ENCODE measurements at places on chromosomes 2 and 18.

DNA sequence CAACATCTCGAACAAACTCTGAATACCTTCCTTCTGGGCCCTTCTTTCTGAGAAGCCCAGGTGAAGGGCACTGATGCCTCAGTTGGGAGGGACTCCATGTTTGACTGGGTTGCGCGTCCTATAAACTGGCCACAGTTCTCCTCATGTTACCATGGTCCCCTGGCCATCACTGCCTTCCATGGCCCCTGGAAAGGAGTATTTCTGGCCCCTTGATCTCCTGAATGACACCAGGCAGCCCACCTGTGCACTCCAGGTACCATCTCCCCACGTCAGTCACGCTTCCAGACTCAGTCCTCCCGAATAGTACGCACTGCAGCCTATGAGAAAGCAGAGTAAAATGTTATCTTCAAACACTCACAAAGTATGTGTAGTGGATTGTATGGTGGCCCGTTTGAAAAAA lies 73.9 kb downstream of the ACKR3 start:
- DNase-seq = no peak

GRCh38 chr2:226159875-226160479 lies 639.6 kb downstream of the IRS1 start:
- no peak for DNase-seq

GRCh38 chr2:65666156-65666725 lies 233.8 kb upstream of the SPRED2 start:
- DNase-seq = no peak

DNA sequence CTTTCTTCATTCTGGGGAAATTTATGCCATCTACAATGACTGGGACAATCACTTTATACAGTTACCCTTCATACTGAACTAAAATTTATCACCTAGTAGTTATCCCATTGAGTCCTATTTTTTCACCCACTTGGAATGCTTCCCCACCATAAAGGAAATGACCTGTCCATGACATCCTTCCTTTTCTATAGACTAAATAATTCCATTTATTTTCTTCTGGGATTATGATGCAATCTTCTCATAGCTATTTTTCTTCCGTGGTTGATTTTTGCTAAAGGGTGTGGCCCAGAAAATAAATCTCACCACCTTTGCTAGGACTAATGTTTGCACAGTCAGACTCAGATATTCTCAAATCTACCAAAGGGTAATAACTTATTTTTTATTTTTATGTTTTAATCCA lies 186.1 kb upstream of the NRXN1 start:
- DNase-seq = no peak

GRCh38 chr2:177464549-177464948 lies 72.0 kb downstream of the AGPS start:
- no peak for DNase-seq

DNA sequence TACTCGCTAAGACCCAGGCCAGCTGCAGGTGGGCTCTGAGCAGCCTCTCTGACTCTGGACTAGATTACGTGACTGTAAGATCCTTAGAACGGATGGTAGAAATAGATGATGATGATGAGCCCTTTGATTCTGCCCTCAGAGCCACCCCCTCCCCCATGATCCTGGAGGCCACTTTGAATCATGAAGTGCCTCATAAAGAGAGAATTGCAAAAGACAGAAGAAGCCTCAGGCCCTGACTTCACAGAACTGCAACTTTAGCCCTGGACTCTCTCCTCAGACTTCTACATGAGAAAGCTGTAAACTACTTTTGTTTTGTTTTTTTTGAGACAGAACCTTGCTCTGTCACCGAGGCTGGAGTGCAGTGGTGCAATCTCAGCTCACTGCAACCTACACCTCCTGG lies 15.4 kb upstream of the TET3 start:
- peak; percentile 26 for DNase-seq

GRCh38 chr2:118224895-118225311 lies 136.6 kb downstream of the INSIG2 start:
- DNase-seq = no peak

GRCh38 chr18:55235094-55235461 lies 275.8 kb upstream of the CCDC68 start:
- DNase-seq = no peak

DNA sequence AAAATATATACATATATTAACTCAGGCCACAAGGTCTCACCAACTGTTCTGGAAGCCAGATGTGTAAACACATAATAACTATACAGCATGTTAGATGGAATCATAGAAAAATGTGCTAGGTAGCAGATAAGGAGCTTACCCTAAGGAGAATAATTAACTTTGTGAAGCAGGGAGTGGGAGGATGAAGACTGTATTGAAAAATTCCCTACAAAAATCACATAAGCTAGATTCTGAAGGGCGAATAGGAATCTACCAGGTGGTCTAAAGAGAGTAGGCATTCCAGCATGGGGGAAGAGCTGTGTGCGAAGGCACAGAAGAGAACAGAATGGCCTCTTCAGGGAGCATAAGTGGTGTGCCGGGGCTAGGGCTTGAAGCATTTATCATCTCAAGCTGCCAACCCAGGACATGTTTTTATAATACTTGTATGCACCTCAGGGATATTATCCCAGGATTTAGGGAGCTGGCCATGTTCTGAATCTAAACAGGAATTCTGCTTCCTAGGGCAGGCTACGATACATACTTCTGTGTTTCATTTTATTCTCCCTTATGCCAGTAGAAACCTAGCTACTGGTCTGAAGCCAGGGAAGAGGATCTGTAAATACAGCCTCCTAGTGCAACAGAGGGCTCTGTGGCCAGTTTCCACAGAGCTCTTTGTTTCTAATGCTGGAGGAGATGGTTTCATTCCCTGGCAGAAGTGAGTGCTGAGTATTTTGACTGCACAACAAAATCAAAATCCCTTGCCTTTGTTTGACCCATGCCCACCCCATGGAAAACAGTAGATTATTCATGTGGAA lies 56.7 kb downstream of the NEMP2 start:
- DNase-seq = peak; percentile 60

GRCh38 chr2:48691935-48692691 lies 63.4 kb downstream of the LHCGR start:
- no peak for DNase-seq

DNA sequence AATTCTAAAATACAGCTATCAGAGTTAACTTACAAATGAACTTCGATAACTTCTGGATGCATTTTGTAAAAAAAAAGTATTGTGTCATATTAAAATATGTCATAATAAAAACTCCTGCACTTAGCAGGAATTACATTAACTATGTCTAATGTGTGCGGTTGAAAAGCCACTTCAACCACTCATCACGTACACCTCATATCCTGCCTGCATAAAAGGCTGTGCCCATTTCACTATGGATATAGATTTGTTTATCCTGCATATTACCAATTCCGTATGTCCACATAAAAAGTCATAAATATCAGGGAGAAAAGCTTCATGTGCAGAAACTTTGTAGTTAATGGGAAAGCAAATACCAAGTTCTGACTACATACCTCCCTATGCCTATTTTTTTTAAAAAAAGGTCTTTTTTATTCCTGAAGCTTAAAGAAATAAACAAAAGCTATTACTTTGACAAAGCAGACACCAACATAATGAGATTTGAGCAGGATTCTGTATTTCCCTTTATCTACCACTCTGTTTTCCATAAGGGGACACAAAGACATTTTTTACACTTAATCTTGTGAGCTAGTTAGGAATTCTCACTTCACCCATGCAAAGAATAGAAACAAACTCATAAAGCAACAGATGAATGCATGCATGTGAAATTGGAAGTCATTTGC lies 96.1 kb downstream of the PPP1R1C start:
- no peak for DNase-seq

GRCh38 chr2:224908818-224909217 lies 133.4 kb downstream of the DOCK10 start:
- DNase-seq = no peak

- DNase-seq = no peak
Measured at GRCh38 chr2:159227467-159227866, 59.0 kb downstream of the WDSUB1 start.

GRCh38 chr2:98573426-98573825 lies 34.9 kb downstream of the COA5 start:
- no peak for DNase-seq

- DNase-seq = no peak
Measured at GRCh38 chr18:50311650-50312049, 24.2 kb upstream of the CXXC1 start.

- DNase-seq = no peak
Measured at GRCh38 chr2:1708476-1709334, 35.6 kb downstream of the PXDN start.

DNA sequence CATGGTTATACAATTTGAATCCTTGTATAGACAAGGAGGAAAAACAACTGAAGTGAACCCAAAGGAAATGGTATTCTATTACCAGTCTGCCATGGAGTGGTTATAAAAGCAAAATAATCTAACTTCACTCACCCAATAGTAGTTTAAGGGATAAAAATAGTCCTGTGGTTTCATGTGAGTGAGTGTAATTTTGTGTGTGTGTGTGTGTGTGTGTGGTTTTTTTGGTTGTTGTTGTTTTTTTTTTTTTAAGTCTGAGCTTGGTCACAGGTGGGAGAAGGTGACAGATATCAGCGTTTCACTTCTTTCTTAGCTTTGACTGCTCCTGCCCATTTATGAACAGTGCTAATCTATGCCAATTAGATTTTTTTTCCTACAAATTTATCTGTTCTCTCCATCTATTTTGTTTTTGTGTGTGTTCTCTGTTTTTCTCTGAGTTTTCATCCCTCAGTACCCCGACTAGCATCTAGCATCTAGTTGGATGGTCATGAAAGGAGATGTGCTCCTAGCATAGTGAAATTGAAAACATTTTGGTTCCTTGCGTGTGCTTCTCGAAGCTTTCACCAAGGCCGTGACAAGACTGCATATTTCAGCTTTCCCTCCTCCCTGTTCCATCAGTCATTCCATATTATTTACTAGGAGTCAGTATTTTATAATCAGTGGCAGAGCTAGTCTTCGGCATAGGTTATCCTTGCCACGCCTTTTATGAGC lies 200.1 kb upstream of the DTNA start:
- DNase-seq = no peak

DNA sequence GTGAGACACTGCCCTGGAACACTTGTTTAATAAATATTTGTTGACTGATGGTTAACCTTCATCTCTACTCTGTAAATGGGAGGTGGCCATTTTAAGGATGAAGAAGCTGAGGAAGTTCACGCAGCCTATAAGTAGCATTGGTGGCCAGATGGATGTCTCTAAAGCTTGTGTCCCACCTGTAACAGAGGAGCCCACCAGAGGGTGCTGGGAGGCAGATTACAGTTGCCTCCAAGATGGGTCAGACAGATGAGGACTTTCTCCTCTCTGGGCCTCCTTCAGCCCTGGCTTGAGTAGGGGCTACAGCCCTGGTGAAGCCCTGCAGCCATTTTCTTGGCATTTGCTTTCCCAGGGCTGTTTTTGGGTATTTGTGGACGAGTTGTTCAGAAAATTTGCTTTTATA lies 45.0 kb upstream of the MCFD2 start:
- DNase-seq = no peak

DNA sequence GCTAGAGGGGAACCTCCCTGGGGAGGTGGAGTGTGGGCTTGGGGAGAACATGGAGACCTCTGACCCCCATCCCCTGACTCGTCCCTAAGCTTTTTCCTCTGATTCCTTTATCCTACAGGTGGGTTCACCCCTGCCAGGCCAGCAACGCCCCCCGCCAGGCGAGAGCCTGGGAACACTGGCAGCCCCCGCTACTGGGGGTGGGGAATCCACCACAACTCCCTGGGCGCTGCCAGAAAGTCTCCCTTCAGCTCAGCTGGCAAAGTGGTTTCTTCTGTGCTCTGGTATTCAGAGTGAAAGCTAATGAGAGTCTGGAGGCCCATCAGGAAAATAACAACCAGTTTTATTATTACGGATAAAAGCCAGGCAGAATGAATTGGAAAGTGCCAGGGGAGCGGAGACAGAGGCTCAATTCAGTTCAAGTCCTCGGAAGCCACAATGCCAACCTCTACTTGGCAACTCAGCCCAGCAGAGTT lies 2.8 kb downstream of the DIPK1C start:
- no peak for DNase-seq

DNA sequence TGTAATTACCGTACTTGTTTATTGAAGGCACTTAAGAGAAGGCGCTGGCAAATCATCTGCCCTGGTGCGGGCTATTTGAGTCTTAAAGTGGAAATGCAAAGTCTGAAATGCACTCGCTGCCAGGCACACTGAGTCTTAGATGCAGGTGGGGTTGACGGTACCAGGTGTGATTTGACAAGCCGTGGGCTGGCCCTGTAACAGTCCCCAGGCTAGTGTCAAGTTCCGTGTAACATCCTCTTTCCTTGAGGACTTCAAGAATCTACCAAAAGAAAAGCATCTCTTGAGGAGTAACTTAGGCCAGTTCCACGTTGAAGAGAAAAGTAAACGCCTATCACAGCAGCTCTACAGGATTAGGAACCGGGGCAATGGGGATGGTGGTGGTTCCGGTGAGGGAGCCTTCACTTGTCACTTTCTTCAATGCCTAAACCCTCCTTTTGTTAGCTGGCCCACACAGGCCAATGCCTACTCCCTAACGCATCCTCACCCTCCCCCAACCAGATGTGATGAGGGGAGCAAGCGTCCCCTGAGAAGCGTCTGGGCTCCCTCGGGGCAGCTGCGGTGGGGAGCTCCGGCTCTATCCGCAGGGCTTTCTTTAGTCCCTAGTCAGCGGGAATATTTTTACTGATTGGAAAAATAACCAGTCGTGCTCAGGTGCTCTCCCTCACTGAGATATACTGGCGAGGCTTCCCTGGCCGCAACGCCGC lies 1.5 kb upstream of the UGP2 start:
- DNase-seq = no peak

- DNase-seq = peak; percentile 21
Measured at GRCh38 chr2:71190656-71191569, 36.0 kb downstream of the PAIP2B start.

DNA sequence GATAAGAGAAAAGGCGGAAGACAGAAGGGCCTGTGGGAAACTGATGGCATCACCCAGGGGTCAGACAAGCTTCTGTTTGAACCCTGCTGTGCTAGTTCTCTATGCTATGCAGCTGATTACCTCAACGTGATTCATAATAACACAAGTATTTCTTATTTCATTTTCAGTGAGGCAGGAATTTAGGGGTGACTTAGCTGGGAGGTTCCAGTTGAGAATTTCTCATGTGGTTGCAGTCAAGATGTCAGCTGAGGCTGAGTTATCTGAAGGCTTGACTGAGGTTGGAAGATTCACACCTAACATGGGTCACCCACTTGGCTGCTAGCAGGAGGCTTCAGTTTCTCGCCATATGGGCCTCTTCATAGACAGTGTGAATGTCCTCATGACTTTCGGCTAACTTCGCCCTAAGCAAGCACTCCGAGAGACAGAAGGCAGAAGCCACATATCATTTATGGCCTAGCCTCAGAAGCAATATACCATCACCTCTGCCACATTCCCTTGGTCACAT lies 34.0 kb upstream of the TMEM131 start:
- DNase-seq = no peak

- DNase-seq = no peak
Measured at GRCh38 chr2:240598311-240598911, 11.9 kb downstream of the CAPN10 start.

- DNase-seq = no peak
Measured at GRCh38 chr2:99468155-99468554, 21.7 kb downstream of the REV1 start.

GRCh38 chr2:237797253-237797652 lies 1.3 kb upstream of the RBM44 start:
- DNase-seq = no peak

GRCh38 chr2:186909095-186909494 lies 60.1 kb upstream of the ZSWIM2 start:
- peak; percentile 18 for DNase-seq

All from fibroblast of gingiva (primary cell).